ENCODE measurements at places on chromosomes 7 and 10.

- no peak for DNase-seq
Measured at GRCh38 chr7:27198138-27198841, 1.6 kb downstream of the HOXA13 start.

- no peak for DNase-seq
Measured at GRCh38 chr7:39509436-39509835, 56.8 kb upstream of the YAE1 start.

DNA sequence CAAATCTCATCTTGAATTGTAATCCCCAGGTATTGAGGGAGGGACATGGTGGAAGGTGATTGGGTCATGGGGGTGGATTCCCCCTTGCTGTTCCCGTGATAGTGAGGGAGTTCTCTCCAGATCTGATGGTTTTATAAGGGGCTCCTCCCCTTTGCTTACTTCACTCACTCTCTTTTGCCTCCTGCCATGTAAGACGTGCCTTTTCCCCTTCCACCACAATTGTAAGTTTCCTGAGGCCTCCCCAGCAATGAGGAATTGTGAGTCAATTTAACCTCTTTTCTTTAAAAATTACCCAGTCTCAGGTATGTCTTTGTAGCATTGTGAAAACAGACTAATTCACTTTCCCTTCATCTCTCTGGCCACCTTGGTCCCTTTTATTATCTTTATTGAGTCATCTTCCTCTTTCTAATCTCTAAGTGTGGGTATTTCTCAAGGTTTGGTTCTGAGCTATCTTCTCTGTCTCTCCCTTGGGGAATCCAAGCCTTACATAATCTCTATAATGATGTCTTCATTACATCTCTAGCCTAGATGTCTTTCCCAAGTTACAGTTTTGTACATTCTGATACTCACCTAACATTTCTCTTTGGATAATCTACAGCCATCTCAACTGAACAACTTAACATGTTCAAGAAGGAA, 99.1 kb upstream of the JCAD start:
- no peak for DNase-seq

GRCh38 chr7:105178177-105178576, 164.2 kb downstream of the KMT2E start:
- no peak for DNase-seq

DNA sequence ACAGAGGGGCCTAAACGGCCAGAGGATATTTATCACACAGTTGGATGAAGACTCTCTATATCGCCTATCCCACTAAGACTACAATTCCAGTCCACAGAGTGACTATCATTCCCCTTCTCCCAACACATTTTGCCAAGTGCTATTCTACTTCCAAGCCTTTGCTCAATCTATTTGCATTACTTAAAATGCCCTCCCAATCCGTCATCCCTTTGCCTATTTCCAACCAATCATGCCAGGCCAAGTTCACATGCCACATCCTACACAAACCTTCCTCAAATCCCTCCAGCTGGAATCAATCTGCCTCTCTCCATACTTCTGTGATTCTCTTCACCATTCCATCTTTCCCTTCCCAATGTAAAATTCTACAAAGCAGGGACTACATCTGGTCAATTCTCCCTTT, 38.2 kb downstream of the SMURF1 start:
- no peak for DNase-seq

- no peak for DNase-seq
Measured at GRCh38 chr10:62326176-62326575, 48.0 kb upstream of the ZNF365 start.

DNA sequence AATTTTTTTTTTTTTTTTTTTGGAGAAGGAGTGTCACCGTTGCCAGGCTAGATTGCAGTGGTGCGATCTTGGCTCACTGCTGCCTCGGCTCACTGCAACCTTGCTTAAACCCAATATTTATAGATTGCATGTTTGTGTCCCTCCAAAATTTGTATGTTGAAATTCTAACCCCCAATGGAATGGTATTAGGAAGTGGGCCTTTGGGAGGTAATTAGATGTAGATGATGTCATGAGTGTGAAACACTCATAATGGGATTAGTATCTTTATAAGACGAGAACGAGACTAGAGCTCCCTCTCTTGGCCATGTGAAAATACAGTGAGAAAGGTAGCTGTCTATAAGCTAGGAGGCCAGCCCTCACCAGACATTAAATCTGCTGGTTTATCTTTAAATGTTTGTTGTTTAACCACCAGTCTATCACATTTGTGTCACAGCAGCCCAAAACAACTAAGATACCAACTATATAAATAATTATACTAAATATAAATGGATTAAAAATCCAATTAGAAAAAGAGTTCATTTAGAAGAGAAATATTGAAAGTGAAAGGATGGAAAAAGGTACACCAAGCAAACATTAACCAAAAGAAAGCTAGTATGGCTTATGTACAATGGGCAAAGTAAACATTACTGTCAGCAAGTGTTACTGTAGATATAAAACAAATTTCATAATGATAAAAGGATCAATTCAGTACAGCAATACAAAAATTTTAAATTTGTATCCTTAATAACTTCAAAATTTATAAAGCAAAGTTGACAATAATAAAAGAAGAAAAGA, 9.3 kb downstream of the TCAF1 start:
- no peak for DNase-seq

DNA sequence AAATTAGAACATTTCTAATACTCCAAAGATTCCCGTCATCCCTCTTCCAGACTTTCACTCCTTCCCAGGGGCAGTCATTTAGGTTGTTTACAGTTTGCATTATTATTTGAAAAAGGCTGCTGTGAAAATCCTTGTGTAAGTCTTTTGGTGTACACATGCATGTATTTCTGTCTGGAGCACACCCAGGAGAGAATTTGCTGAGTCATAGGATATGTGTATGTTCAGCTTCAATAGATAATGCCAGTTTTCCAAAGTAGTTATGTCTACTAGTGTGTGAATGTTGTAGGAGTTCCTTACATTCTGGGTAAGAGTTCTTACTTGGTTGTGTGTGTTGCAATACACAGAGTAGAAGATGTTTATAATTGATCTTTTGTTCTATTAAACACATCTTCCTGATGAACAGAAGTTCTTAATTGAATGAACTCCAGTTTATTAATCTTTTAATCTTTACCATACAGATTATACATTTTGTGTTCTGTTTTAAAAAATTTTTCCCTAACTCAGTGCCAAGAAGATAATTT, 25.3 kb downstream of the CROT start:
- DNase-seq = no peak

DNA sequence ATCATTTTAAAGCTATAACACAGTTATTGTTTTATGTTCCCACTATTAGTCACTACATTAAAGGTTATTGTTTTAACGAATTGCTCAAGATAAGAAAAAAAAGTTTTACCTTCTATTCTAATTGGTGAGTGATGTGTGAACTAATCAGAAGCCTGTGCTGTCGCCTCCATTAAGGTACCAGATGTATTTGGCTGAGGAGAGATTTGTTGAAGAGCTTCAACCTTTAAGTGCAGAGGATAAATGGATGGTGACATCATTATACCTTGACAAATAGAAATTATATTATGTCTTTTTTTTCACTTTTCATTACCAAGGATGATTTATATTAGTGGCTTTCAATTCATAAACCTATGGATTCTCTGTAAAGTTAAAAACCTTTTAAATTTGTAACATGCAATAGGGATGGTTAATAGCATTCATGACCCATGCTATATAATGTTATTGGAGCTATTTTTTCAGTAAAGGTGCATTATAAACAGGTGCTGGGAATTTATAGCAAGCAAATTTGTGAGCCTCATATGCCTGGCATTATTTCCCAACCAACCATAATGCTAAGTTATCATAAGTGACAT, 97.0 kb upstream of the NPVF start:
- DNase-seq = no peak

- DNase-seq = no peak
Measured at GRCh38 chr7:36863901-36864701, 139.8 kb upstream of the AOAH start.

- DNase-seq = no peak
Measured at GRCh38 chr7:144415858-144416257, 12.4 kb upstream of the NOBOX start.

DNA sequence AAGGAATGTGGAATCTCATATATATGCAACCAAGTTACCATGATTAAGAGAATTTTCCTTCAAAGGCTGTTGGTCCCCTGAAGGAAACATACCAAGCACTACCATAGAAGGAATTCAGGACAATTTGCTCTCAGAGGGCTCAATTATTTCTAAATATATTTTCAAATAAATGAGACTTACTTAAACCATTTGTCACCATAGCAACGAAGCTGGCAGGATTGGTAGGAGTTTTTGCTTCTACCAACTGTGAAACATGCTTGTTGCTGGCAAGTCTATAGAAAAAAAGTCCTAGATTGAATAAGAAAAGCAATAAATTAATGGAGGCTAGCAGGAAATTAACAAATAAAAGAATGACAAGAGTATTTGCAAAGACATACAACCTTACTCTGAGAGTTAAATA, 156.9 kb upstream of the NPSR1 start:
- no peak for DNase-seq

DNA sequence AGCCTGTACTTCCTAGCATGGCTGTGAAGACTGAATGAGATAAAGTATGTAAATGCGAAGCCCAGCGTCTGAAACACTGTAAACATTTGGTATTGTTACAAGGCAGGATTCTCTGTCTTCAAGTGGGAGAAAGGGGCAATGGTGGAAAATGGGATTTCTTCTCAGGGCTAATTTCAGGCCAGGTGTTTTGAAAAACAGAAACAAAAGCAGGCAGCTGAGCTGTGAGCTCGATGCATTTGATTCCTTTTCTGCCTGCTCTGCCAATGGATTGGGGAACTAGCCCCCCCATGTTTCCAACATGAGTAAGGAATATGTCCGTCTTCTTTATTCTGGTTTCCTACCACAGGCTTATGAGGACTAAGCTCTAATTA, 732.1 kb upstream of the AUTS2 start:
- DNase-seq = no peak

DNA sequence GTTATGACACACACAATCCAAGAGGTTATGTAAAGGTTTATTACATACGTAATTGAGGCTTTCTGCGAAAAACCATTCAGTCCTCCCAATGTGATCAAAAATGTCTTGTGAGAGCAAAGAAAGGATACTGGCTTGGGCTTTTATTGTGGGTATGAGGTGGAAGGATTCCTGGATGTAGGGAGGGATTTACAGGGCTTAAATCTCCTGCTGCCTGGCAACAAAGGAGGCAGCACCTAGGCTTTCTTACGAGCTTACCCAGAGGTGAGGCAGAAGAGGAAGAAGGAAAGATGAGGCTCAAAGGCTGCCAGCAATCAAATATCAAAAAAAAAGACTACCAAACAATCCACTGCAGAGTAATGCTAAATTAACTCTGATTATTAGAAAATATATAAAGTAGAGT, 1149.5 kb upstream of the POT1 start:
- no peak for DNase-seq

DNA sequence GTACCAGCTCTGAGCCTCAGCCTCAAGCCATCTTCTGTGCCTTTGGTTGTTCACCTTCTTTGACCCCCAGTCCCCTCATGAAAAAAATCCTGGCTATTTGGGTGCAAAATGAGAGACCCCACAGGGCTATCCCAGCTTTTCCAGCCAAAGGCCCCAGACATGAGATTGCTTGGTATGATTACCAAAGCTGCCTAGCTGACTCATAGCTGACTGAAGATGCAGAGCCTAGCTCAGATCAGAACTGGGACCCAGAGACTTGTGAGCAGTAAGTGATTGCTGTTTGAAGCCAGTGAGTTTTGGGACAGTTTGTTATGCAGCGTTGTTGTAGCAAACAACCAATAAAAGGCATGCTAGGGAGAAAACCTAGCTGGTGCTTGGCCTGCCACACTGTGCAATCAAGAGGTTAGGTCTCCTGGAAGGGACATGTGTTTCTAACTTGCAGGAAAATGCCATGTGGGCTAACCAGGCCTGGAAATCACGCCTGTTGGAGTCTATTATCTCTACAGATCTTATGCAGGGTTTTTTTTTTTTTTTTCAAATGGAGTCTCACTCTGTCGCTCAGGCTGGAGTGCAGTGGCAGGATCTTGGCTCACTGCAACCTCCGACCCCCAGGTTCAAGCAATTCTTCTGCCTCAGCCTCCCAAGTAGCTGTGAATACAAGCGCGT, 48.0 kb upstream of the DAGLB start:
- DNase-seq = no peak

DNA sequence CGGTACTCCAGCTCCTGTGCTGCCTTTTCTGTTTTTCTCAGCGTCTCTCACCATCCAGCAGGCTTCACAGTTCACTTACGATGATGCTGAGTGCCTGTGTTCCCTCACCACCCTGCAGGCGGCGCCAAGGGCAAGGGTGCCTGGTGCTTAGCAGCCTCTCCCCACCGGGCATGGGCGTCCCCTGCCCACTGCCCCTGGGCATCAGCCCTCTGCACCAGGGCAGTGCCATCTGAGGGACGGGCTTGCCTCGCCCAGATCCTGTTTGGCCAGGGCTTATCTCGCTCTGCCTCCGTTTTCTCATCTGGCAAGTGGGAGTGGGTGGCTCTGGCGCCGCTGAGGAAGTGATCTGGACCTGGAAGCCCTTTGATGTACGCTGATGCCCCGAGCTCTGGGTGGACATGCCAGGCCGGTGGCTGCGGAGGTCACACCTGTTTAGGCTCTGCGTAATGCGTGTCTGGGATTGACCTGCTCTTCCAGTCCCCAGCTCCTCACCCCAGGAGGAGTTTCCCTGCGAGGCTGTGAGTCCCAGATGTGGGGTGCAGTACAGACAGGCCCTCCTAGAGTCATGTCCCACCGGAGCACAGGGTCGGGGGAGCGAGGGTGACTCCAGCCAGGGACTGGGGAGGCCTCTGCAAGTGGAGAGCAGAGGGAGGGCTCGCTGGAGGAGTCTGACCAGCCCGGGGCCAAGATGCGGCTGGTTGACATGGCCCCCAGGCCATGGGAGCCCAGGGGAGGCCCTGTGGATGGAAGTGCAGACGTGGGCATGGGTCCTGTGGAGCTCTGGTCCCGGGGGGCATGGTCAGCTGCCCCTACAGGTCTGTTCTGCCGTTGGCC, 11.8 kb downstream of the TTYH3 start:
- no peak for DNase-seq

DNA sequence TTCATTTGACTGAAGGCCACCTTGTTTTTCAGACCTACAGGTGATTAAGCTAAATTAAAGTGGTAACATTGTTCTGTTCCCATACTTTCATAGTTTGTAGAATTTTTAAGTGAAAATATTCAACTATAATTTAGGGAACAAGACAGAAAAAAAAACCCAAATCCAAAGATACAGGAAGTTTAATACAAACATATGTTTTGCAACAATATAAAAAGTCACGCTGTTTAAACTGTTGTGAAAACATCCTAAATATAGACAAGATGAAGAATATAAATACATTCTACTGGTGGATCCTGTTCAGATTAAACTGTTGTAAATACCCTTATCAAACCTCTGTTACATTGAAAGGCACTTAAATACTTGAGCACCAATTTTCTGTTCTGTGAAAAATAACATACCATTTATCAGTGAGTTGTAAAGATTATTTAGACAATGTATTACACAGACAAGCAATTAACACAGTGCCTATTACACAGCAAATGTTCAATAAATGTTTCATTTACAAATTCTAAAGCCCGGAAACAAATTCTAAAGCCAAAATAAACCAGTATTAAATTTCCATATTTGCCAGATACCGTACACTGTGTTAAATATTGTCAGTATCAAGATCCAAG, 14.2 kb downstream of the ASZ1 start:
- no peak for DNase-seq
